ENCODE measurements at places on chromosomes 5 and 9.

DNA sequence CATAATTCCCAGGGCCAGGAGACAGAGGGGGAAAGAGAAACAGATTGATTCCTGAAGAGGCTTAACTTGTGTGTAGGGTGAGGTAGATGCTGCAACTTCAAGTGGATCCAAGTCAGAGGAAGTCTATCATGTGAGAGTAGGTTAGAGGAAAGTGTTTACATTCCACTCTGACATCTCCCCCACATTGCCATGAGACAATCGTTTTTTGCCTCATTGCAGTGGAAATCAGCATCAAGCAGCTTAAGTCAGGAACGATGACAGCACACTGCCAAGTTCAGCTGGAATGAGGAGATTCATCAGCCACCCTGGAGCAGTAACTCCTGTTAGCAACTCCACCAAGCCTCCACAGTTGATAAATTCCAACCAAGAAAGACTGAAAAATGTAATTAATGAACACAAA, 689.7 kb upstream of the MEF2C start:
- DNase-seq, result no peak

DNA sequence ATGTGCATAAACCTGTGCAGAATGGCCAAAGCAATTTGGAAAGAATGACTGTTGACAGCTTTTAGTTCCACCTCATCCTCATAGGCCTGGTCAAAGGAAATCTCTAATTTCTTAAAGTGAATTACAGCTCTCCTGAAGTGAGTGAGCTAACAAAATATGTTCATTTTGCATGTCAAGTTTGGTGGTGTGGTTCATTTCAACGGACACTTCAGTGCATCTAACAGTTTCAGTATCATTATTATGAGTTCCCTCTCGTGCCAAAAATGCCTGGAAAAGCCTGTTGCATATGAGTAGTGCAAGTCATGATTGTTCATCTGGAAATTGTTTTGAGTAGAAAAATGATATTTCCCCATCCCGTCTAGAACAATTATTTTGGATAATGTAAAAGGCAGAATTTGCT, 53.2 kb upstream of the HMHB1 start:
- no peak for DNase-seq

GRCh38 chr9:4016789-4017188, 283.1 kb downstream of the GLIS3 start:
- DNase-seq, result no peak

GRCh38 chr5:83177803-83178202, 100.5 kb downstream of the XRCC4 start:
- DNase-seq, result no peak

DNA sequence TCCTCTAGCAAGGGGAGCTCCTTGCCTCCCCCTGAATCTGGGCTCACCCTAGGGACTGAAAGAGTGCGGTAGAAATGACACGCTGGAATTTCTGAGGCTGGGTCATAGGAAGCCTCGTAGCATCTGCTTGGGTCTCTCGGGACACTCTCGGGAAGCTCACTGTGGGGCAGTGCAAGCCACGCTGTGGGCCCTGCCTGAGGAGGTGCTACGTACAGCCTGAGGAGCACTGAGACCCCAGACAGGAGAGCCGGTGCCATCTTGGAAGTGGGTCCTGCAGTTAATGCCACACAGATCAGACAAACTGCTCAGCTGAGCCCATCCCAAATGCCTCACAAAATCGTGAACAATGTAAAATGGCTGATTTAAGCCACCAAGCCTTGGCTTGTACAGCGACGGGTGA, 1.8 kb downstream of the MRPL36 start:
- DNase-seq, result no peak

DNA sequence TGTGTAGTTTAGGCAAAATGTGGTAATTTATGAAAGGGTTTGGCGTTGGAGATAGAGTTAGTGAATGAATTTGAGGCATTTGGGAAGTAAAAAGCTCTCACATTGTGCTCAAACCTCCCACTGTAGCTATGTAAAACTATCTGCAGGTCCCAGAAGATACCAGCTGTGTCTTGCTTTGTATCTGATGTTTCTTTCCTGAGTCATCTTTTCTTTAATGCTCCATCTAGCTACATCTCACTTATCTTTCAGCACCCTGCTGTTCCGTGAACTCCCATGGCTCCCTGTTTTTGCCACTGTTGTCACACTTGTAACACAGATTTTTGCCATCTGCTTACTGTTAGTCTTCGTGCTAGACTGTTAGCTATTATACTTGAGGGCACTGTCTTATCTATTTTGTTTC, 253.1 kb downstream of the NPR3 start:
- no peak for DNase-seq

- DNase-seq, result no peak
Observed at GRCh38 chr9:12876872-12877271, 102.1 kb downstream of the LURAP1L start.

- no peak for DNase-seq
Observed at GRCh38 chr9:115411516-115411915, 293.6 kb upstream of the TNC start.

DNA sequence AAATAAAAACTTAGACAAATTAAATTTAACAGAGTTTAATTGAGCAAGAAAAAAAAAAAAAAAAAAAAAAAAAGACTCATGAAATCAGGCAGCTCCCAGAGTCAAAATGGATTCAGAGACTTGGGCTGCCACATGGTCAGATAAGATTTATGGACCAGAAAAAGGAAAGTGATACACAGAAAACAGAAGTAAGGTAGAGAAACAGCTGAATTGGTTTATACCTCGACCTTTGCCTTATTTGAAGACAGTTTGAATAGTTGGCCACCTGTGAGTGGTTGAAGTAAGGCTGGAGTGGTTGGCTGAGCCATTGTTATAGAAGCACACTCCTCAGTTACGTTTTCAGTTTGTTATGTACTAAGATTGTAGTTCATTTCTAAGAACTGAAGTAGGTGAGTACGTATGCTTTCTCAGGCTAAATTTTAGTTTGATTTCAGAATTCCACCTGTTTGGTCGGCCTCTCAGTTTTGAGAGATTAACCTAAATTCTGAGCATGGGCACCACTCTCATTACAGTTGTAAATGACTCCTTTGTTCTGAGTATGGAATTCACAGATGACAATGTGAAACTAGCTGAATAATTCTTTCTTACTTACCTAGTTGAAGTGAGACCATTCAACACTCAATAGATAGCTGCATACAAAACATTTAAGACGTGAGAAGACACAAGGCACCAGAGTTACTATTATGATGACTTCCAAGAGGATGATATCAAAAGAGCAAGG, 149.0 kb downstream of the AOPEP start:
- DNase-seq, result no peak

GRCh38 chr9:129483415-129484351, 137.2 kb downstream of the C9orf50 start:
- no peak for DNase-seq

DNA sequence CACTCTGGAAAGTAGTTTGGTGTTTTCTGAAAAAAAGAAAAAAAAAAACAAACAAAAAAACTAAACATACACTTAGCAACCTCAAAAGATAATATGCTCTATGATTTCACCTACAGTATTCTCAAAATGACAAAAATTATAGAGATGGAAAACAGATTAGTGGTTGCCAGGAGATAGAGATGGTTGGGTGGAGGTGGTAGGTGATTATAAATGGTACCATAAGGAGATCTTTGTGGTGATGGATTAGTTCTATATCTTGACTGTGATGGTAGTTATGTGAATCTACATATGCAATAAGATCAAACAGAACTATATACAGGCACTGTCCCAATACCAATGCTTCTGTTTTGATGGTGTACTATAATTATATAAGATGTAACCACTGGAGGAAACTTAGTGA, 32.0 kb downstream of the PTBP3 start:
- DNase-seq, result no peak

GRCh38 chr9:134895567-134895907, 14.9 kb downstream of the FCN2 start:
- DNase-seq, result no peak

- no peak for DNase-seq
Observed at GRCh38 chr5:124156415-124156996, 589.9 kb downstream of the ZNF608 start.

DNA sequence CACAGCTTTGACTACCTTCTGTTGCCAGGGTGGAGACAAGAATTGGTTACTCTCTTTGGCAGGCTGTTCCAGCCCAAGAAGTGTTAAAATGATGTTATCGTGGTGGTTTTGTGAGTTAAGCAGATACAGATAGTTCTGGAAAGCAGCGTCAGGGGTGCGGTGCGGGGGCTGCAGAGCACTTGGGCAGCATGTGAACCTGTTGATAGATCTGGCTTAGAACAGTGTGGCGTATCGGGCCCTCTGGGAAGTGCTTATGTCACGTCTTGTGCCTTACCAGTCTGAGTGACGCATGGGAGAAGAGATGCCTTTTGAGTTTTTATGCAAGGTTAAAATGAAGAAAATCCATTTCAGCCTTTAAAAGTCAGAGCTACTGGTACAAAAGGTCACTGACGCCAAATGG, 152.5 kb downstream of the PRKACG start:
- no peak for DNase-seq

GRCh38 chr9:102054811-102055210, 316.4 kb upstream of the GRIN3A start:
- DNase-seq, result no peak

DNA sequence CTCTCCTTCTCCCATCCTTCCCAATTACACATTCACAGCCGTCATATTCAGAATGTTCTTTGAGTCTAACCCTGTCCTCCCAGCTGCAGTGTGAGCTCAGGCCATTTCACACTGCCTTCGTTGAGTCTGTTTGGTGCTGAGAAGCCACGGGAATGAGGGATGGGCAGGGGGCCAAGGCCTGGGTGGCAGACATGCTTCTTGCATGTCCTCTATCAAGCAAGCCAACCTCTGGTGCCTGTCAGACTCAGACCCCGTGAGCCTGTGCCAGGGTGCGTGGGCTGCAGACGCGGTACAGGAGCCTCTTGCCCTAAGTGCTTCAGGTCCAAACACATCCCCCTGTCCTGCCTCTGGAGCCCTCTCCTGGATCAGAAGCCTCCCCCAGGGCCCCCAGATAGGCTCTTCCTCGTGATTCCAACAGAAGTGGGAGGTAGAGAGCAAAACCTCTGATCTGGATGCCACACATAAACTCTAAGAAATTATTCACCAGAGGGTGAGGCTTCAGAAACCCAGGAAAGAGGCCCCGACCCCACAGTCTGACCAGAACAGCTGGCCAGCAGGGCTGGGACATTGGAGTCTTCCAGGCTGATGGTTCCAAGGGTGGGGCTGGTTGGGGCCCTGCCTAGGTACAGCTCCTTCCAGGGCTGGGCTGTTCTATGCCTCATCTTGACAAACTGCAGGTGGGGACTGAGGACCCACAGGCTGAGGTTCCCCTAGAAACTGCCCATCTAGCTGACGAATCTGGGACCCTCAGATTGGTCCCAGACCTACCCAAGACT, 46.7 kb upstream of the CDKN2AIPNL start:
- no peak for DNase-seq

DNA sequence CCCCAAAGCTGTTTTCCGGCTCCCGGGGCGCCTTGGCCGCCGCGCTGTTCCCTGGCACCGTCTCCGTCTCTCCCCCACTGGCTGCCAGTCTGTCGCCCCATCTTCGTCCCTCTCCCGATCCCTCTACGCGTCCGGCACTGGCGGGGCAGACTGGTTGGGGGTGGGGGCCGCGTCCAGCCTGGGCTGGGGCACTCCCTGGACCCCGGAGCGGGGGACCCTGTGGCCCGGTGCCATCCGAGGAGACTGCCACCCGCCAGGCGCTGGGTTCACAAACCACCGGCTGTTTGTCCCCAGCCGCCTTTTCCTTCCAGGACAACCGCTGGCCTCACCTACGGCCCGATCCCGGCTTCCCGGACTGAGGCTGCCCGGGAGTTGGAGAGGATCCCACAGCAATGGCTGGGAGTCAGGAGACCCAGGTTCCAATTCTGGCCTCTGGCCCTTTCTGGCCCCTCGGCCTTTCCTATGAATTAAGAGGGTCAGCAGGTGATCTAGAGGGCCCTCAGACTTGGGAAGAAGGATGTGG, 1.0 kb upstream of the FIBCD1 start:
- no peak for DNase-seq

DNA sequence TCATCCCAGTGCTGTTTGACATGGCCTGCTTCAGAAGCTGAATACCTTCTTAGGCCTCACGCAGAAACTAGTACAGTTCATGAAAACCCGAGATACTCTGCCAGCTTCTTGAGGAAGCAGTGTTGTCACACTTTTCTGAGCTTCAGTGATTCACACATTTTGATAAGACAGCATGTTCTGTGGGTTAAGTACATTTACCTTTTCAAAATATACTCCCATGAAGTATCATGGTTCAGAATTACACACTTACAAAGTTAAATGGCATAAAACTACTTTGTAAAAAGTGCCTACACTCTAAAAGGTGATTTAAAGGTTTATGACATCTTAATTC, 56.9 kb downstream of the VCAN start:
- no peak for DNase-seq
